ENCODE measurements at places on chromosomes 2 and 18. TPM values are rescaled to one million over a fixed set of nuclear protein-coding genes. Genes with fewer than 3 reads are reported as not detected.

The GULP1 gene
- total RNA-seq = 35.6 TPM

The DNER gene
- total RNA-seq = 0.20 TPM

The CIB4 gene
- not detected for total RNA-seq

The MYO7B gene
- total RNA-seq = 0.13 TPM

The CRYBA2 gene
- not detected for total RNA-seq

The COPS8 gene
- 87.4 TPM for total RNA-seq

The CNRIP1 gene
- 20.5 TPM for total RNA-seq

The TMEM163 gene
- 0.76 TPM for total RNA-seq

The C1GALT1C1L gene
- 0.20 TPM for total RNA-seq

The RAB6D gene
- total RNA-seq = not detected

The ARHGAP25 gene
- total RNA-seq = 0.10 TPM

The KCNIP3 gene
- 0.65 TPM for total RNA-seq

The GPATCH11 gene
- total RNA-seq = 5.0 TPM

The PLCL1 gene
- 4.3 TPM for total RNA-seq

The FAM237A gene
- total RNA-seq = not detected

The SLC39A10 gene
- total RNA-seq = 63.1 TPM

The RETSAT gene
- 44.8 TPM for total RNA-seq

The SH3RF3 gene
- total RNA-seq = 7.8 TPM

The LYG1 gene
- total RNA-seq = 0.59 TPM

The CCDC138 gene
- total RNA-seq = 1.5 TPM

The KIAA2012 gene
- not detected for total RNA-seq

Data from smooth muscle cell of the pulmonary artery (primary cell).